CD8-positive, alpha-beta memory T cell (primary cell): ENCODE measurements at places on chromosomes 3 and 15.

- DNase-seq, result no peak
These were observed 39.1 kb downstream of the PAK2 start for GRCh38 chr3:196778755-196779154.

DNA sequence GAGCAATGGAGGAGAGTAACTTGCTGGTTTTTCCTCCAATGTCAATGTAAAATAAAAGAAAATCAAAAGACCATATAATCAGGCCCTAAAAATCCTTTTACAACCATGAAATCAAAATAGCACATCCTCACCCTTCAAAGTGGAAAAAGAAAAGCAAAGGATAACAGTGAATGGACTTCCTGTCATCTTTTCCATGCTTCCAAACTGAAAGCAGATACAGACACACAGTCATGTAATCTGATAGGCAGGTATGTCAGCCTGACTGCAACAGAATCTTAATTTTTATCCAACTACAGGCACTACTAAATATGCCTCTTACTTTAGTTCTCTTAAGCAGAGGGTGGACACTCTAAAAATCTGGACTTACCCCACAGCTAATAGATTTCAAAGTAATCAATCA, 27.8 kb upstream of the IGDCC4 start:
- no peak for DNase-seq

- no peak for DNase-seq
These were observed 463.1 kb downstream of the TBL1XR1 start for GRCh38 chr3:176734146-176734545.

GRCh38 chr3:105360003-105360402, 6.7 kb upstream of the ALCAM start:
- no peak for DNase-seq

GRCh38 chr3:127959041-127959440, 44.0 kb downstream of the KBTBD12 start:
- no peak for DNase-seq

GRCh38 chr3:12394569-12395271, 89.6 kb upstream of the TSEN2 start:
- DNase-seq, result no peak

GRCh38 chr3:177498037-177498857, 301.0 kb upstream of the TBL1XR1 start:
- no peak for DNase-seq

GRCh38 chr3:106004826-106005225, 136.0 kb upstream of the CBLB start:
- no peak for DNase-seq

DNA sequence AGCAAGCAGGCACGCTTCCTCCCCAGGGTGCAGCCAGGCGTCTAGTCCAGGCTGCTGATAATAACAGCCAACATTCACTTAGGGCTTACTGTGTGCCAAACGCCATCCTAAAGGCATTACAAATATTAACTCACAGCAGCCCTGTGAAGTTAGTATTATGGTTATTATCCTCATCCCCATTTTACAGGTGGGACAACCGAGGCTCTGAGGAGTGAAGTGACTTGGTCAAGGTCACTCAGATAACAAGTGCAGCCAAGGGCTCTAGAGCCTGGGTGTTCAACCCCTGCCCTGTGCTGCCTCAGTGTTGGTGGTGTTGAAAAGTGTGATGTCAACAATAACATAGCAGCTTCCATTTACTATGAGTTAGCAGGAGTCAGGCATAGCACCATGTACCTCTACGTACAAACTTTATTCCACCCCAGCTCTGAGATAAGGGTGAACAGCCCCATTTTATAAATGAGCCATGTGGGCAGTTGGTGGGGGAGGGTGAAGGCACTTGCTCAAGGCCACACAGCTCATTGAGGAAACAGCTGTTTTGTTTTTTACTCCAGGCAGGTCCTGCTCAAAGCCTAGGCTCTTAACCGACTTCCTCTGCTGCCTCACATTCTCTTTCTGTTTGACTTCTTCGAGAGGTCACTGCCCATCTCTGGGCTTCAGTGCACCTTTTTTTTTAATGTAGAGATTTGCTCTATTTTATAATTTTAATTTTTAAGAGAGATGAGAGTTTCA, 24.0 kb upstream of the TRH start:
- no peak for DNase-seq

DNA sequence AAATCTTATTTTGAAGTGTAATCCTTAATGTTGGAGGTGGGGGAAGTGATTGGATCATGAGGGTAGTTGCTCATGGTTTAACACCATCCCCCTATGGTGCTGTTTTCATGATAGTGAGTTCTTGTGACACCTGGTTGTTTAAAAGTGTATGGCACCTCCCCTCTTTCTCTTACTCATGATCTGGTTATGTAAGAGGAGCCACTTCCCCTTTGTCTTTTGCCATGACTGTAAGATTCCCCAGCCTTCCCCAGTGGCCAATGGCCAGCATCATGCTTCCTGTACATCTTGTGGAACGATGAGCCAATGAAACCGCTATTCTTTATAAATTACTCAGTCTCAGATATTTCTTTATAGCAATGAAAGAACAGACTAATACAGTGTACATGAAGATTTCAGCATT, 39.8 kb upstream of the GMNC start:
- no peak for DNase-seq

- no peak for DNase-seq
These were observed 14.9 kb upstream of the ZNF662 start for GRCh38 chr3:42891042-42891441.

DNA sequence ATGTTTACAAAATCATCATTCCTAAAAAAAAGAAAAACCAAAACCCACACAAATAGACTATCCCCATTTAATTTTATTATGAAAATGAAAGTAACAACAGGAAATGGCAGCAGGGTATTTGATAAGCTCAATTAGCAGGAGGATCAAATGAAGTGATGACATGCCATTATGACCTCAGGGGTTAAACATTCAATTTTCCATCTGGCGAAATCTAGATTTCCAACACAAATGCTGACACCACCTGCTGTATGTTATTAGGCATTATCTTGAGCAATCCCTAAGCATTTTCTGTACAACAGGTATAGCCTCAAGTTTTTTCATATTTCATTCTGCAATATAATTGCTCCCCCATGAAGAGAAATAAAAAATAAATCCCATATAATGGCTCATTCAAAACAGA, 57.1 kb downstream of the SHQ1 start:
- DNase-seq, result no peak

DNA sequence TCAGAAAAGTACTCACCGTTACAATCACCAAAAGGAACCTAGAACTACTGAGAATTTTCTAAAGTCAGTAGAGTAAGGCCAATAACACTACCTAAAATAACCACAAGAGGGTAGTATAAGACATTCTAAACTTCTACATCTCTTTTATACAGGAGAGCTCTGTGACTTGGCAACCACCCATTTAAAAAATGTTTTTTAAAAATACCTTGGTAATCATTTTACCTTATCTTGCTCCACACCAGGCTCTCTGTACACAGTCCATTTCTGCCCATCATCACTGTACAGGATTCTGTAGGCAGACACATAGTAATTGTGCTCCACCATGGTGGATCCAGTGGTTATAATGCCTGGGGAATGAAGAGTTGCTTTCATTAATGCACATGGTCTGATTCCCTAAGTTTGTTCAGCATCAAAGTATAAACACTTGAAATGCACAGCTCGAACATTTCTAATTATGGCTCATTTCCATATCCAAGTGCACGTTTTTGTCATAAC, 54.5 kb downstream of the ST3GAL6 start:
- peak; percentile 6 for DNase-seq

DNA sequence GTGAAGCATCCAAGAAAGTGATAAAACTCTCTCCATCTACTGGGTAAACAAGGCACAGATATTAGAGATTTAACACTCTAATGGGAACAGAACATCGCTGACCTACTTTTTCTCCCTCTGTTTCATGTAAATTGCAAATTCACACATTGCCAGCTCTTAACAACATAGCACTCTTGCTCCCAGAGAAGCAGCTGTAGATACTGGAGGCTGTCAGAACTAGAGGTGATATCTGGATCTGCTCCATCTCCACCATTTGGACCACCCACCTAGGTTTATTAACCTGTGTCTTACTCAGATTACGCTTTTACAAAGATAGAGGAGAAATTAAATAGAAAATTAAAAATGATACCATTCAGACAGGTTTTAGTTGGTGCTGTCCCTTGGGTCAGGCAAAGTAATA, 289.1 kb upstream of the CRBN start:
- DNase-seq, result no peak

- no peak for DNase-seq
These were observed 278.3 kb downstream of the FGF12 start for GRCh38 chr3:192449036-192449435.

DNA sequence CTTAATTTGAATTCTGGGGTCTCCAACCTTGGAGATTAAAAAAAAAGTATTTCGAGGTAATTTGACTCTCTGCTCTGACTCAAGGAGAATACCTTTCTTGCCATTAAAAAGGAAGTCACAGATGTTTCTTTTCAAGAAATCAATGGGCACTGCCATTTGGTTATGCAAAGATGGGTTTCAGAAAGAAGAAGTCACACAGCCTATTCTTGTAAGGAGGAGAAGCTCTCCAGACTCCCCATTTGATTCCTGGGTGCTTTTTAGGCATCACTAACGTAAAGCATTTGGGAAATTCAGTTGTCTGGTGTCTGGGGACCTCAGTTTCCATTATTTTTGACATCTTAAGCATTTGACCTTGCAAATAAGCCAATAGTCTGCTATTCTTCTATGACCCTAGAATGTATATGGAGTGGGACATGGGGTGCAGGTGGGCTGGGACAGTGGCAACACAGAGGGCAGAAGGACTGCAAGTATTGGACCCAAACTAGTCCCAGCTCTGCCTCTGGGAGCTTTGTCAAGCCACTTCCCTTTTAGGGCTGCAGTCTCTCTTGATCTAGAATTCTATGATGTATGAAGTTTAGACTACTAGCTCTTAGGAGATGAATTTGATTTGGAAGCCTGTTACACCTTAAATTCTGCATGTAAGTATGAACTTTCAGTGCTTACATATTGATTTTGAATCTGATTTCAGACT, 27.8 kb downstream of the IL5RA start:
- no peak for DNase-seq

GRCh38 chr3:71994203-71994602, 209.3 kb upstream of the PROK2 start:
- no peak for DNase-seq

DNA sequence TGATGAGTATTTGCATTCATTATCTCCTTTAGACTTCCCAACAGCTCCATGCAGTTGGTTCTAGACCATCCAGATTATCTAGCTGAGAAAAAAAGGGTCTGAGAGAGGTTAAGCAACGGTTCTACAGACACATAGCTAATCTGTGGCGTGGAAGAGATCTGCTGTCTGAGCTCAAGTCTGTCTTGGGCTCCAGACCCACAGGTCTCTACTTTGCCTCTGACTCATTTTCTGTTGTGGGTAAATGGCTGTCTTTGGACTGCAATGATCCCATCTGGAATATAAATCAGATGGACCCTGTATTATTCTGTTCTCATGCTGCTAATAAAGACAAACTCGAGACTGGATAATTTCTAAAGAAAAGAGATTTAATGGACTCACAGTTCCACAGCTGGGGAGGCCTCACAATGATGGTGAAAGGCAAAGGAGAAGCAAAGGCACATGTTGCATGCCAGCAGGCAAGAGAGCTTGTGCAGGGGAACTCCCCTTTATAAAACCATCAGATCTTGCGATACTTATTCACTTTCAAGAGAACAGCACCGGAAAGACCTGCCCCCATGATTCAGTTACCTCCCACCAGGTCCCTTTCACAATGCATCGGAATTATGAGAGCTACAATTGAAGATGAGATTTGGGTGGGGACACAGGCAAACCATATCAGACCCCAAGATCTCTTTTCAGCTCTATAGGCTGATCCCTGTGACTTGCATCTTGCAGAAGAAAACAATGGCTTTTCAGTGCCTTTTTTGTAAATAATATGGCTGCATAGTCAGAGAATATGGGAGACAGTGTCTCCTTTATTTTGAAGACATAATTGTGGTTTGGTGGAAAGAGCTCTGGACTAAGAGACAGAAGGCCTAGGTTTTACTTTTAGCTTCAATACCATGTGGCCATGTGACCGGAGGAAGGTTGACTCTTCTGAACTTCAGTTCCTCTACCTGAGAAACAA, 24.7 kb downstream of the CEMIP start:
- no peak for DNase-seq

DNA sequence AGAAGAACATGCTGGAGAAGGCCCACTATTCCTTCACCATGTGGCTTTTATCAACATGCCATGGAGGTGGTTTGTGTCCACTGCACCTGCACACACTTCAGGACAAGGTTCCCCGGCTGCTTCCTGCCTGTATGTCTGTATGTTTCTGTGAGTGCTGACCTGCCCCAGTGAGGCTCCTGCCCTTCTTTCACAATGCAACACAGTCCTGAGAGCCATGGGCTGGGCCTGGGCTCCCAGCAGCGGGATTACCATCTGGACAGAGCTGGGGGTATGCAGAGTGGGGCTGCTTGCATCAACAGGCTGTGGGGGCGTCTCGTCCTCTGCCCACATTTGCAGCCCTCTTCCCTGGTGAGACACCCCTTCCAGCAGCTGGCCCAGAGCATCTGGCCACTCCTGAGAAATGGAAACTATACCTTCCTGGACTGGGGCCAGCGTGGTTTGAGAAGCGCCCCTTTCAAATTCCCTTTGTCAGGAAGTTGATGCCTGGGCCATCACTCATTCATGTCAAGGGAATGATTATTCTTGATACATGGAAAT, 29.3 kb upstream of the C15orf39 start:
- DNase-seq, result no peak

- DNase-seq, result no peak
These were observed 406.9 kb downstream of the NR2F2 start for GRCh38 chr15:96737408-96737807.

DNA sequence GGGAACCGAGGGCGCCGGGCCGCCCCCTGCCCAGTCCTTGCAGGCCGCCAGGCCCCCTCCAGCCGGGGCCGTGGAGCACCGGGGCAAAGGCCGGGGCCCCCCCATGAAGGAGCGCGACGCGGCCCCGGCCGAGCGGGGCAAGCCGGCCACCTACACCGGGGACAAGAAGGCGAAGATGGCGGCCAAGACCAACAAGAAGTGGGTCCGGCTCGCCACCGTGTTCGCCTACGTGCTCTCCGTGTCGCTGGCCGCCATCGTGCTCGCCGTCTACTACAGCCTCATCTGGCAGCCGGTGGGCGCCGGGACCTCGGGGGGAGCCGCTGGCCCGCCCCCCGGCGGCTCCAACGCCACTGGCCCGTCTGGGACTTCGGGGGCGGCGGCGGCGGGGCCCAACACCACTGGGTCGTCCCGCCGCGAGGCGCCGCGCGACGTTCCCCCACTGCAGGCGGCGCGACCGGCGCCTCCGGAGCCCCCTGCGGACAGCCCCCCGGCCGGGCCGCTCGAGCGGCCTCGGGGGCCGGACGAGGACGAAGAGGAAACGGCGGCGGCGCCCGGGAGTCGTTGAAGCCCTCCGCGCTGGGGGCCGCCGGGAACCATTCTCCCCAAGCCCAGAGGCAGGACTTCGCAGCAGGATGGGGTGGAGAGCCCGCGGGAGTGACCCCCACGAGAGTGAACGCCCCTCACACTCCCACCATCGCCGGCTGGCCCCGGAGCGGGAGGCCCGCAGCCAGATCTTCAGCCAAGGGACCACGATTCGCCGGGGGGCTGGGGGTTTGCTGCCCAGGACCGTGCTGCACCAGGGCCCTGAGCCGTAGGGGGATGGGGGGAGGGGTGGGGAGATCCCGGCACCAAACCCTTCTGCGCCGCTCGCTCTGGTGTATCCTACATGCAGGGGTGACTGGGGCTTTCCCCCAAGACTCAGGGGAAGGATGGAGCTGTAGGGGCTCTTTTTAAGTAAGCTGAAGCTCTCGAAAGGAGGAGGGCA, 753 bp downstream of the INAFM2 start:
- no peak for DNase-seq

- no peak for DNase-seq
These were observed 320.3 kb downstream of the GAP43 start for GRCh38 chr3:115943579-115943978.

- DNase-seq, result no peak
These were observed 223.8 kb upstream of the PRICKLE2 start for GRCh38 chr3:64449026-64449425.

- DNase-seq, result no peak
These were observed 14.0 kb upstream of the SSUH2 start for GRCh38 chr3:8658306-8659212.
